ENCODE measurements at places on chromosomes 12 and 14.

GRCh38 chr12:52010152-52010622 lies 3.4 kb downstream of the TAMALIN start:
- no peak for DNase-seq

DNA sequence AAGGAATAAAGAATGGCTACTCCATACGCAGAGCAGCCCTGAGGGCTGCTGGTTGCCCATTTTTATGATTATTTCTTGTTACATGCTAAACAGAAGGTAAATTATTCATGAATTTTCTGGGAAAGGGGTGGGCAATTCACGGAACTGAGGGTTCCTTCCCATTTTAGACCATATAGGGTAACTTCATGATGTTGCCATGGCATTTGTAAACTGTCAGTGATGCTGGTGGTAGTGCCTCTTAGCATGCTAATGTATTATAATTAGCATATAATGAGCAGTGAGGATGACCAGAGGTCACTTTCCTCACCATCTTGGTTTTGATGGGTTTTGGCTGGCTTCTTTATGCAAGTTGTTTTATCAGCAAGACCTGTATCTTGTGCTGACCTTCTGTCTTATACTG lies 273.0 kb downstream of the FUT8 start:
- no peak for DNase-seq

DNA sequence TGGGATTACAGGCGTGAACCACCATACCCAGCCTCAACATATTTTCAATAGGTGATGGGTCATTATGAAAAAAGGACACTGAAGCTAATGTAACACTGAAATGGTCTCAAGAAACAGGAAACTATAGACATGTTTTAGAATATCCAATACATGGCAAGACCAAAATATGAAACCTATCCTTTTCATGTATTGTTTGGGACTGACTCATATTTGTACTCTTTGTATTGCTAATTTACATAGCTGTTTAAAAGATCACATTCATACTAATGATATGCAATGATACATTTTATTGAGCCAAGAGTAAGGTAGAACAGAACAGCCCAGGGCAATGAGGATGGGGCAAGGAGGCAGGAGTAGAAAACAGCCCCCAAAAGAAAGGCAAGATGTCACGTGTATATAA lies 32.6 kb downstream of the RESF1 start:
- DNase-seq, result no peak

DNA sequence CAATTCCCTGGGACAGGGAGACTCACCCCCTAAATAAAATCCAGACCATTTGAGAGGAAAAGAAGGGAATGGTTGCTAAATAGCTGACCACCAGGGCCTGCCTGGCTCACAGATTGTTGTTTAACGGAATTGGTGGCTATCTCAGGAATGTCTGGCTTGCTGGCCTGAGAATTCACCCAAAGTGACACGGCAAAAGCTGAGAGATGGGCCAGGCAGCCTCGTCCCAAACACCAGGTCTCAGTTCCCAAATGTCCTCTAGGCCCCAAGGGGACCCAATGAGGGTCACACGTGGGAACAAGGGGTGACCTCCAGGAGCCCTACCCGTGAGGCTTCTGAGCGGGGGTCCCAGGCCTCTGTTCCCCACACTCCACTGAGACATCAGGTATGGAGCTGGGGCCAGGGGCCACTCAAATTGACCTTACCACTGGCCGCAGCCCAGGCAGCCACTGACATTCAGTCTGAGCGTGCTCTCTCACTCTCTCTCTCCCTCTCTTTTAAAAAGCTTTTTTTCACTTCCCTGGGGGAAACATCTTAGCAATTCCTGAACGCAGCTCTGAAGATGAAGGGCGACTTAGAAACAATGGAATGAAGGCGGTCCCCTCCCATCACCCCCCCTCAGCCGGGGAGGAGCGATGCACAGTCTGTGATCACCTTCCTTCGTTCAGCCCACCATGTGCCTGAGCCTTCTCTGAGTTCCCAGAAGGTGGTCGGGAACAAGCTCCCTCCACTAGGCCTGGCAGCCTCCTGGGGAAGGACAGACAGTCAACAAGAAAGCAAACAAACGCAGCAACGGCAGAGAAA lies 131.2 kb downstream of the SCARB1 start:
- DNase-seq, result no peak

DNA sequence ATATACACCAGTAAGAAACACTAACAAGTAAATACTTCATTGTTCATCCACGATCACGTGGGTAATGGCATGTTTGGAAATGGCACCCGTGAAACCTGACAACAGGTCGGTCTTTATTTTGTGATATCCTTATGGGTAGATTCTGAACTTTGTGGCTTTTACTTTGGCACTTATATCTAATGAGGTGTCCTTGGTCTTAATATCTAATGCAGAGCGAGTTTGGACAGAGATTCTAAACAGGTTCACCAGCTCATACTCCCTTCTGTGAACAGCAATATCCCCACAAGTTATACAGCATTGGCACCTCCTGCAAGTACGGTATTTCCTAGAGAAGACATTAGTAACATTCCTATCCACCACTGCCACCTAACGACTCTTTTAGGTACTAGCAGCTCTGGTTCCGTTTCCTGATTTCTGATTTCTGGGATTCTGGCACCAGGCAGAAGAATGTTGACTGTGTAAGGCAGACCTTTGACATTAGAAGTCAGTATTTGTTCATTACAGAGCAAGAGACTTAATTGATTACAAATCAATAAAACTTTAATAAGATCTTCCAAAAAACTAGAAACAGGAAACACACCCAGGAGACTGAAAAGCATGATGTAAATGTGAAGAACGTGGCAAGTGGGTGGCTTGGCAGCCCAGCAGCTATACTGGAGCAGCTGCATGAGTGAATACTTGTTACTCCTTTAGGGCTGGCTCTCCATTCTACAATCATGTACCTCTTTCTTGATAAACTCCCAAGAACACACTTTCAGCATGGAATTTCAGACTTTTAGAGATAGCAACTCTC lies 2.5 kb downstream of the ANG start:
- DNase-seq, result peak; percentile 59

GRCh38 chr12:111298582-111299436 lies 70.1 kb downstream of the PHETA1 start:
- DNase-seq, result peak; percentile 45

DNA sequence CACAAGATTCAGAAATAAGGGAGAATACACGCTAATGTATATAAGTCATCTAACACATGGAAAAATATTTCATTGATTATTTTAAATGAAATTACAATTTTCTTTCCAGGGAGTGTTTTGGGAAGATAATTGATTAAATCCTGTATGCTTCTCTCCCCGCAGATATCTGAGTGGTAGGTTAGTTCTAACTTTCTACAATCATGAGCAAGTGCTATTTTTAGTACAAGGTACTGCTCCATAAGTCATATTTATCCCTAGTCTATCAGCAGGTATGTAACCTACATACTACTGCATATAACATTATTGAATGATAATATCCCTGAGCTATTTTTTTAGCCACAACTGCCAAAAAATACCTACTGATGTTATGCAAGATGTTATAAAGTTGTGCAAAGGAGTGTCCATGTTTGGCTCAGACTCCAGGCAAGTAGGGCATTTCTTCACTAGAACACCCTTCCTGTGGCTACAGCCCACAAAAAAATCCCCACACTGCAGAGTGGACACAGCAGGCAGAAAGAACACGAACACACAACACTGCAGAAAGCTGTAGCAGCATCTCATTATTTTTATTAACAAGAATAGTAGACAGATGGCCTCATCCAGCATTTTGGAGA lies 87.0 kb downstream of the SEC23A start:
- DNase-seq, result no peak

Data from activated CD4-positive, alpha-beta T cell treated with anti-CD3 and anti-CD28 coated beads, Interleukin-2, amount 10 ng/mL, durations not matched to agents 7 days and 5 days (primary cell).